HCT116 (cell line): ENCODE measurements at places on chromosomes 5 and 9. TPM values are rescaled to one million over a fixed set of nuclear protein-coding genes. Genes with fewer than 3 reads are reported as not detected.

GRCh38 chr5:2700876-2701275 is 50.6 kb downstream of the IRX2 start:
- DNase-seq = no peak

GRCh38 chr5:8905021-8905420 is 640.9 kb downstream of the SEMA5A start:
- no peak for DNase-seq

DNA sequence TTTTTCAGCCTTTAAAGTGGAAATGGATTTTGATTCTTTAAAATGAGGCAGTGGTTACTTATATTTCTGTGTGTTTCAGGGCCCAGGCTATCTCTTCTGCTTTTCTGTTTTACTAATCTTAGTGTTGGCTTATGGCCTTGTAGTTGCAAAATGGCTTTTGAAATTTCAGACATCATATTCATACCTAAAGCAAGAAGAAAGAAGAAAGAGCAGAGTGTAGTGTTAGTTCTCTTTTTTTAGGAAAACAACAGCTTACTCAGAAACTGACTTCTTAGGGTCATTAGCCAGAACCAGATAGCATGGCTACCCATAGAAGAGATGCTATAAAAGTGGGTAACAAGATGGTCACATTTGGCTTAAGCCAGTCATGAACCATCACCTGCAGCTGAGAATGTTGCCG is 20.9 kb downstream of the ZBED3 start:
- no peak for DNase-seq

The SPINK1 gene
- total RNA-seq = 4.5 TPM

The TDRD7 gene
- total RNA-seq = 8.0 TPM

The JAKMIP2 gene
- total RNA-seq = not detected
